ENCODE measurements at places on chromosomes 12 and 14.

GRCh38 chr14:24315807-24316596, 4.7 kb downstream of the LTB4R start:
- no peak for DNase-seq

DNA sequence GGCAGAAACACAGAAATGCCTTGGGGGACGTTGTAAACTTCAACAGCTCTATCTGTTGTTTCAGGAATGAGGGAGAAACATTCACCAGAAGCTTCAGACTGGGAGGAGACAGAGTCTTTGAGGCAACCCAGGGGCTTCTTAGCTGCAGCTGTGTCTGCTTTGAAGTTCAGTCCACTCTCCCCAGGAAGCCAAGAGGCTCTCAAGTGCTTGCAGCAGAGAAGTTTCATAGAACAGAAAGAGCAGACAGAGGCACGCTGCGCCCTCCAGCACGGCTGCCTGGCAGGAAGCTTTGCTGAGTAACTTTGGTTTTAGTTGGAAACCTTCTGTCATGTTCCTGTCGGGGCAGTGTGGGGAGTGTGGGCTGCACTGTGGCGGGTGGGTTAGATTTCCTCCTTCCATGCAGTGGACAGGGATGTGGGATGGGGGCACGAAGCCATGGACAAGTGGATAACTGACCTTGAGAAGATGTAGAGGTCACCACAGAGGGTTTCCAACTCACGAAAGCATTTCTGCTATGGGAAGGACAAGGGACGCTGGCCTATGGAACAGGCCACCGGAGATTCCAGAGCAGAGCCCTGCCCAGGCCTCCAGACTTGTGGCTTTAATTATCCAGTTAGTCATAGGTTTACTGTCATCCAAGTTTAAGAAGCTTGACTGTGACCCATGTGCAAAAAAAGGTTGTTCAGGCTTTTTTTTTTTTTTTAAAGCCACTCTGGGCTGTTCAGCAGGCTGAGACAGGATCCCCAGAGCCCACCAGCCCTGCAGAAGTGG, 107.7 kb downstream of the ARF6 start:
- DNase-seq: no peak

- DNase-seq: no peak
These were observed 61.4 kb upstream of the IFNG-AS1 start for GRCh38 chr12:67927815-67928214.

DNA sequence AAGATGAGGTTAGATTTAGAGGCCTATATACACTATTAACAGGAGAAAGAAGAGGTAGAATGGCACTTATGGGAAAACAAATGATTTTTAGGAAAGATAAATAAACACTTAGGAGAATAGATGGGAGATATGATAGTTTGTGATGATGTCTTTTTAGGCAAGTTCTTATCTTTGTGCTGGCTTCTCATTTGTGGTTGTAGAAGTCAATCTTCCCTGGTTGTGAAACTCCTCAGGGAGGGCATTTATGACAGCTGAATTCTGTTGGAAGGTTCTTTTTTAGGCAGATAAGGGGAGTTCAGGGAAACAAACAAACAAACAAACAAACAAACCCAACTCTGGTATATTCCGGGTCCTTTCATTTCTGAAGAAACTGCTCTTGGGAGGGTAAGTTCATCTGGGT, 311.8 kb downstream of the AEBP2 start:
- DNase-seq: no peak

GRCh38 chr12:65699251-65699650, 125.0 kb upstream of the HMGA2 start:
- no peak for DNase-seq

Measured in pons (tissue), 1 donor.